ENCODE measurements at places on chromosomes 3 and 15.

DNA sequence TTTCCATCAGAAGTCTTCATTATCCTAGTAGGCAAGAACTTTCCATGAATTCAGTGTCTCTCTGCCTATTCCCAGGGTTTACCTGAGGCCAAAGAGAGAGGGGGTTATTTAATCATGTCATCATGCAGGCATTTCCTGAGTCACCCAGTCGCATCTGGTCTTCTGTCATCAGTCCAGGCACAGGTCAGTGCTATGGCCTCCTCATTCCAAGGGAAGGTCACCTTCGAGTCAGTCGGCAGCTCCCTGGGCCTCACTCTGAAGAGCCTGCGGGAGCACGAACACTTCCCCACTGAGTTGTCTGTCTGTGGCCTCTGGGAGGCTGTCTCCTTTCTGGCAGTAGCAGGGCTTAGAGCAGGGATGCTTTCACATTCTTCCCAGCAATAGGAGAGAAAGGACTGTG, 26.2 kb upstream of the LRTM1 start:
- DNase-seq = no peak

- no peak for DNase-seq
Measured at GRCh38 chr3:197197334-197197733, 101.1 kb downstream of the DLG1 start.

DNA sequence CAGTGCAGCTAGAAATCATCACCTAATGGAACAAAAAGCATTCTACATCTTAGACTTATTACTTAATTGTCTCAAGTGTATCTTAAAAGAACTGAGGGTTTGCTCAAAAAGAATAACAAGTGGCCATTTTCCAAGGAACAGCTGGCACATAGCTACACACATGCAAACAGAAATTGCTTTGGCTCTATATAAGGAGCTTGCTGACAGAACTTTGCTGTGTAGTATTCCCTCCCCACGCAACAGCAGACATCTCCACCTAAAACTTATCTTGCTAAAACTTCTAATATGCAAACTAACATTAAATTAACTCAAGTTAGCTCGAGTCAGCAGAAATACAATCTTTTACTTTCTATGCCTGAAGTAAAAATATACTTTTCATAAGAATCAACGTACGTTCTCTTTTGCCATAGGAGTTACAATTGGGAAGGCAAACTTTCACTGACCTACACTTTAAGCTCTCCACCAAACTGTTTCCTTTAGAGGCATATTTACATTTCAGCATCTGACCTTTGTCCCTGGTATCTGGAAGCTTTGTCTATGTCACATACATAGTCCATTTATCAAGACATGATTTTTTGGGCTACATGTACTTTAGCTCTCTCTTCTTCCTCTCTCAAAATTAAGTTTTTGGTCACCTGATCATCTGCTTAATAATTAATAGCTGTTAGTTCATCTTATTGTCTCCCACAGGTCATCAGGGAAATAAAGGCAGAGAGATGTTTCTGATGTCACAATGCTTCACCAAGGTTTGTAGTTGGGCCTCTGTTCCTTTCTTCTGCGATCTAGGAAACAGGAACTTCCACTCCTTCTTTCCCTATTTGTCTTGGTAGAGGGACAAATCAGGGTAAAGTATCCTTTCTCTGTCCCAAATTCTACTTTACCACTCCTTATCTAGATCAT, 163.4 kb upstream of the AGTR1 start:
- no peak for DNase-seq

DNA sequence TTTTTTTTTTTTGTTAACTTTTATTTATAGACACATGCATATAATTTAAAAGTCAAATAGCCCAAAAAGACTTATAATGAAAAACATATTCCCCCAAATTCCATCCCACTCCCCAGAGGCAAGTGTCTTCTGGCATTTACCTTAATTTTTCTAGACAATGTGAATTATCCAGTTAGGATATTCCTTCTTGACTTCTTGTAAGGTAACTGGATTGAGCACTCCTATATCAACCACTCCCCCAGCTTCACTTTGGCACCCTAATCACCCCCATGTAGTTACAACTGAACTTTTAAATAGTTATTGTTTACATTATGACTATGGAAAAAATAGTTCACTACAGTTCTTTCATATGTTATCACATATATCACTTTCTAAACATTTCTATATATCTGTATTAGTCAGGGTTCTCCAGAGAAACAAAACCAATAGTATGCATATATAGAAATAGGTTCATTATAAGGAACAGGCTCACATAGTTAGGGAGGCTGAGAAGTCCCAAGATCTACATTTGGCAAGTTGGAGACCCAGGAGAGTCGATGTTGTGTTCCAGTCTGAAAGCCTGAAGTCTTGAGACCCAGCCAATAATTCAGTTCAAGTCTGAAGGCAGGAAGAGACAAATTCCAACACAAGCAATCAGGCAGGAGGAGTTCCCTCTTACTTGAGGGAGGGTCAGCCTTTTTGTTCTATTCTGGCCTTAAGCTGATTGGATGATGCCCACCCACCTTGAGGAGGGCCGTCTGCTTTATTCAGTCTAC, 175.8 kb downstream of the THSD4 start:
- DNase-seq = no peak

- DNase-seq = no peak
Measured at GRCh38 chr15:98547741-98548138, 100.6 kb upstream of the IGF1R start.
